ENCODE measurements at places on chromosomes 5 and 9.
A peak's percentile ranks its signal among the peaks of the same experiment; 100 is the strongest.

DNA sequence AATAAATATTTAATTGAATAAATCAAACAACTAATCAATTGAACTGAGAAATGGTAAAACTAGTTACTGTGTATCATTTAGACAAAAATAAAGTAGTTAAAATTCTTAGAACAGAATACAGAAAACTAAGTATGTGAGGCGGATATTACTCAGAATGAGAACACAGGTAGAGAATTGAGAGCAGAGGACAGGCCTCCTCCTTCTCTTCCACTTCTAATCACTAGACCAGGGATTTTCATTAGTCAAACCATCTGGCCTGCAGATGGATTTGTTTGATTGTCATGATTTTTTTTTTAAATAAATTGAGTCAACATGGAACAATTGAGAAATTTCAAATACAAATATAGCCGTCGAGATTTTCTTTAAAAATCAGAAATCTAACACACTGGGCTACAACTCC lies 198.6 kb upstream of the HMHB1 start:
- H3K27ac ChIP-seq = no peak overlapping the region
- DNase-seq = no peak
- H3K4me3 ChIP-seq = no peak overlapping the region
- no peaks in the 10 kb centered on the region for H3K36me3 ChIP-seq

GRCh38 chr5:25027061-25027460 lies 382.3 kb upstream of the CDH10 start:
- H3K36me3 ChIP-seq = no peaks in the 10 kb centered on the region
- DNase-seq = no peak
- H3K4me3 ChIP-seq = no peak overlapping the region
- no peak overlapping the region for H3K27ac ChIP-seq
- H3K27me3 ChIP-seq = no peaks in the 10 kb centered on the region

DNA sequence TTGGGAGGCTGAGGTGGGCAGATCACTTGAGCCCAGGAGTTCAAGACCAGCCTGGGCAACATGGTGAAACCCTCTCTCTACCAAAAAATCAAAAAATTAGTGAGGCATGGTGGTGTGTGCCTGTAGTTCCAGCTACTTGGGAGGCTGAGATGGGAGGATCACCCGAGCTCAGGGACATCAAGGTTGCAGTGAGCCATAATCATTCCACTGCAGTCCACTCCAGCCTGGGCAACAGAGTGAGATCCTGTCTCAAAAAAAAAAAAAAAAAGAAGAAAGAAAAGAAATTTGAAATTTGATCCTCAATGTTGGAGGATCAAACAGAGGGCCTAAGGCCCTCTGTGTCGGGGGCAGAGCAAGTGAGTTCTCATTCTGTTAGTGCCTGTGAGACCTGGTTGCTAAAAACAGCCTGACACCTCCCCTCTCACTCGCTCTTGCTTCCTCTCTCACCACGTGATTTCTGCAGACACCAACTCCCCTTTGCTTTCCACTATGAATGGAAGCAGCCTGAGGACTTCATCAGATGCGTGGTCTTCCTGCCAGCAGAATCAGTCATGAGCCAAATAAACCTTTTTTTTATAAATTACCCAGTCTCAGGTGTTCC lies 8.4 kb upstream of the GOLPH3 start:
- no peaks in the 10 kb centered on the region for H3K27me3 ChIP-seq
- no peaks in the 10 kb centered on the region for H3K36me3 ChIP-seq
- no peak for DNase-seq
- H3K27ac ChIP-seq = no peak overlapping the region

DNA sequence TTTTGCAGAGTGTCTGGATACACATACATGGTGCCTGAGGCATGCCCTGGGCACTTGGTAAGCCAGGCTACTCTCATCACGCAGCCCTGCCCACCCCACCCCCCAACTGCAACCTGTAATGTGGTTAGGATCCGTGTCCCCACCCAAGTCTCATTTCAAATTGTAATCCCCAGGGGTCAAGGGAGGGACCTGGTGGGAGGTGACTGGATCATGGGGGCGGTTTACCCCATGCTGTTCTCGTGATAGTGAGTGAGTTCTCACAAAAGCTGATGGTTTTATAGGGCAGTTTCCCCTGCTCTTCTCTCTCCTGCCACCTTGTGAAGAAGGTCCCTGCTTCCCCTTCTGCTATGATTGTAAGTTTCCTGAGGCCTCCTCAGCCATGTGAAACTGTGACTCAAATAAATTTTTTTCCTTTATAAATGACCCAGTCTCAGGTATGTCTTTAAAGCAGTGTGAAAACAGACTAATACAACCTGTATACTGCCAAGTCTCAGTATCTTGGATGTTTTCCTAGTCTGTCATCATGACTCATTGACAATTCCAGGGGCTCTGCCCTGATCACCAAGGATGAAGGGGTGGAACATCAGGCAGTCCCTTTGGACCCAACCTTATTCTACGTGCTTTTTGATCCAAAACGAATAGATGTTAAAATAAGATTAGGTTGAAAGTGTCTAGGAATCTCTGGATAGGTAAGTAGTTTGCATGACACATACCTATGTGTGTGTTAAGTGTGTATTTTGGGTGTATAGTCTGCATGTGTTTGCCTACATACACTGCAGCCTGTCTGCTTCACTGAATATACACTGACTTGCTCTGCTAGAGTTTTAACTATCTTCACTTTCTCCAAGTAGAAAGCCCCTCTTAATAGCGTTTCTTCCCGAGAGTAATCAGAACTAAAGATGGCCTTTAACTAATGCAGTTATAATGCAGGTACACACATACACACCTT lies 293.8 kb downstream of the SLIT3 start:
- H3K36me3 ChIP-seq = no peaks in the 10 kb centered on the region
- no peak overlapping the region for H3K27ac ChIP-seq
- no peak overlapping the region for H3K4me3 ChIP-seq
- DNase-seq = no peak
- no peaks in the 10 kb centered on the region for H3K4me1 ChIP-seq

GRCh38 chr9:136141682-136142413 lies 23.2 kb upstream of the TMEM250 start:
- no peaks in the 10 kb centered on the region for H3K27me3 ChIP-seq
- H3K4me1 ChIP-seq = no peaks in the 10 kb centered on the region
- H3K4me3 ChIP-seq = no peak overlapping the region
- no peak overlapping the region for H3K27ac ChIP-seq

- H3K27ac ChIP-seq = no peak overlapping the region
- no peaks in the 10 kb centered on the region for H3K4me1 ChIP-seq
- DNase-seq = no peak
- H3K36me3 ChIP-seq = no peaks in the 10 kb centered on the region
These were observed 19.8 kb downstream of the WDR36 start for GRCh38 chr5:111111956-111112355.

DNA sequence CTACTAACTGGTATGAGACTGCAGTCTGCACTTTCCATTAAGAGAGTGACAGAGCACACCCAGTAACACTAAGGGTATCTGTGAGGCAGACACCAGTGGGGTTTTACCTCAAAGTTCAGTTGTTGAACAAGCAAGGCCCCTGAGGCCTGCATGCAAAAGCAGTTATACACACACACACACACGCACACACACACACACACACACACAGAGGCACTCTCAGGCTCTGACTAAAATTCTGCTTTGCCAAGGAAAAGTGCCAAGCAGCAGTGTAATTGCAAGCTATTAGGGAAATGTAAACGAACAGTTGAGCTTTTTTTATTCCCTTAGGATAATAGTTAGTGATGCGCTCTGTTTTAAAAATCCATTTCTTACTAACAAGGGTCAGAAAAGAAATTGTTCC lies 377.1 kb downstream of the SPOCK1 start:
- H3K4me3 ChIP-seq = no peak overlapping the region
- DNase-seq = no peak
- no peaks in the 10 kb centered on the region for H3K36me3 ChIP-seq
- no peak overlapping the region for H3K27ac ChIP-seq
- no peaks in the 10 kb centered on the region for H3K4me1 ChIP-seq
- H3K27me3 ChIP-seq = no peaks in the 10 kb centered on the region

GRCh38 chr5:172820046-172820767 lies 13.8 kb upstream of the ERGIC1 start:
- no peaks in the 10 kb centered on the region for H3K27me3 ChIP-seq
- H3K4me3 ChIP-seq = no peak overlapping the region
- H3K4me1 ChIP-seq = peaks cover 4% of the 10 kb centered on the region
- no peaks in the 10 kb centered on the region for H3K36me3 ChIP-seq
- peak; percentile 75 for DNase-seq

DNA sequence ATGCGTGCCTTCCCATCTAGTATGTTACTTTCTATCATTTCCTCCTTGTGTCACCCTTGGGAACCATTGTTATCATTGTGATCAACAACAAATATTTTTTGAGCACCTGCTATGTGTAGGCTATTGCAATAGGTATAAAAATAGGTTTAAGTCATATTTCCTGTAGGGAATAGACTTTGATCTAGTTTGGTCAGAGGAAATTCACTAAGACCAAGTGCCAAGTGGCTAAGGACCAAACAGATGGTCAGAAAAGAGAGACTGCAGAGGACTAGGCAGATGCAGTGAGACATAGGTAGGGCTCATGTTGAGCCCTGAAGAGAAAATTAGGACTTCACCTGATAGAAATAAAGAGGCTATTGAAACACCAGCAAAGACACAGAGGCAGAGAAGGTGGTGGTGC lies 430.0 kb upstream of the ADAMTSL1 start:
- H3K27me3 ChIP-seq = no peaks in the 10 kb centered on the region
- DNase-seq = no peak
- no peak overlapping the region for H3K27ac ChIP-seq
- no peaks in the 10 kb centered on the region for H3K4me1 ChIP-seq

- no peak for DNase-seq
- H3K27ac ChIP-seq = no peak overlapping the region
- H3K36me3 ChIP-seq = no peaks in the 10 kb centered on the region
- H3K4me1 ChIP-seq = no peaks in the 10 kb centered on the region
These were observed 700.7 kb upstream of the GRAMD2B start for GRCh38 chr5:125722550-125722949.

DNA sequence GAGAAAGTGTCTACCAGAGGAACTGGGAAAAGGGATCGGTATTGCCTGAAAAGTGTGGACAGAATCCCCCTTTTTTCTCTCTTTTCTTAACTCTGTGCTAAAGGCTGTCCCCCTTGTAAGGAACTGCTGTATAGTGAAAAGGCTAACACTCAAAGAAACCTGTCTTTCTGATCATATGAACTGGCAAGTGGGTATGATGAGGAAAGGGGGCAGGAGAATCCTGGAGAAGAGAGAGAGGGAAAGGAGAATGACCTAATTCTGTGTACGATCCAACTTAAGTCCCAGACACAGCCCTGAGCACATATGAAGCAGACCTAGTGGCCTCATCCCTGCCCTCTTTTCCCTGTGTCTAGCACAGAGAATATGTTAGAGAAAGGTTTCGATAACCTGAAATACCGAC lies 967 bp downstream of the ANKRD31 start:
- H3K27ac ChIP-seq = no peak overlapping the region
- H3K36me3 ChIP-seq = no peaks in the 10 kb centered on the region
- H3K4me3 ChIP-seq = no peak overlapping the region
- no peaks in the 10 kb centered on the region for H3K4me1 ChIP-seq

DNA sequence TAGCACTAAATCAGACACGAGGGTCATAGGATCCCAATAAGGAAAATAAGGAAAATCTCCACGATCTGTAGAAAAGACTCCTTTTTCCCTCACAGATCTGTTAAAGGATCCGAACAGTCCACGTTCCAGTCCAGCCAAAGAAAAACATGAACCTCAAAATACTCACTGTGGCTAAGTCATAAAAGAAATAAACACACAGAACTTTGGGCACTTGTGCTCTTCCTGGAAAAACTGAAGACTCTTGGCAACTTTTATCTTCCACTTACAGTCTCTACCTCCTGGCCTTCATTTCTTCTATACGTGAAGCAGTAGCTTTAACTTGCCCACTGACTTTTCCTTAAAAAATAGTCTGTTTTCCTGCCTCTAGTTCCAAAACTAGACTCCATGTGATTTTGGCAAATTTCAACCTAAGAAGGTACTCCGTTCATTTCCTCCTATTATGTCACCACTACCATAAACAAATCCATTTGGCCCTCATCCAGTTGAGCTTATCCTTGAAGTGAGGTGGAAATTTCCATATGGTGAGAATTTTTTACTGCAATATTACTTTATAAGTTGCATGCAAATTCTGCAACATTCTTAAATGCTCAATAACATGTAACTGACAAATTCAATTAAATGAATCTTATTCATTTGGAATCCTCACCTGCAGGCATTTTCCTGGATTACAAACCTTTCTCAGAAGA lies 5.3 kb upstream of the LHFPL2 start:
- H3K27me3 ChIP-seq = no peaks in the 10 kb centered on the region
- no peaks in the 10 kb centered on the region for H3K36me3 ChIP-seq
- peaks cover 5% of the 10 kb centered on the region for H3K4me1 ChIP-seq
- no peak overlapping the region for H3K27ac ChIP-seq
- peak; percentile 38 for DNase-seq

DNA sequence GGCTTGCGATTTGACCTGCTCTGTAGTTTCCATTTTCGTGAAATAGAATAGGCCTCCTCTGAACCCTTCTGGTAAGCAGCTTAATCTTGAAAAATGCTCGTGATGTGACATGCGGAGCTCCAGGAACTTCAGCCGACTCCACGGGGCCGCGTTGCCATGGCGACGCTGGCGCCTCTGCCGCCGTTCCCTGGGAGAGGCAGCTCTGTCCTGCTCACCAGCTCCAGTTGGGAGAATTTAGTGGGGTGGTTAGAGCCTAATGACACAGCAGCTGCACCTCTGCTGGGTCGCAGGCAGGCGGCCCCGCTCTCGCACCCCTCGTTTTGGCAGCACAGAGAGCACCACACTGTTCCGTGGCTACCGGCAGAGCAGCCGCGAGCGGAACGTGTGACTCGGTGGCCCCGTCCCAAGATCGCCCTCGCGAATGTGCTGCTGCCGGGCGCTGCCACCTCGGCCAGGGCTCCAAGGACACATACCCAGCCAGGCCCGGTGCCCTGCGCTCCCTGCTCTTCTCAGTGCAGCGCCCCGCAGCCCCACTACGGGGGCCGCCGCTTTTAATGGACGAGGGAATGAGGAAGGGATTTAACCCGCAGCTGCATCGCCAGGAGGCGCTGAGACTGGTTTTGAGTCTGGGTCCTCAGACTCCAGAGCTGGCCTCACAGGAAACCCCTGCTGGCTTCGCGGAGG lies 131.2 kb upstream of the LMX1B start:
- H3K4me1 ChIP-seq = no peaks in the 10 kb centered on the region
- no peak overlapping the region for H3K27ac ChIP-seq
- H3K4me3 ChIP-seq = no peak overlapping the region
- no peak for DNase-seq
- no peaks in the 10 kb centered on the region for H3K36me3 ChIP-seq

- no peak for DNase-seq
- H3K4me1 ChIP-seq = no peaks in the 10 kb centered on the region
- no peak overlapping the region for H3K27ac ChIP-seq
- peaks cover 3% of the 10 kb centered on the region for H3K36me3 ChIP-seq
- no peak overlapping the region for H3K4me3 ChIP-seq
- H3K27me3 ChIP-seq = no peaks in the 10 kb centered on the region
These were observed 61.4 kb downstream of the FAM78A start for GRCh38 chr9:131214876-131215275.

GRCh38 chr5:58786035-58786434 lies 203.2 kb downstream of the RAB3C start:
- H3K4me1 ChIP-seq = no peaks in the 10 kb centered on the region
- H3K27ac ChIP-seq = no peak overlapping the region
- H3K27me3 ChIP-seq = peaks cover 4% of the 10 kb centered on the region
- no peak for DNase-seq
- H3K4me3 ChIP-seq = no peak overlapping the region

GRCh38 chr5:79702606-79703380 lies 13.2 kb downstream of the CMYA5 start:
- no peaks in the 10 kb centered on the region for H3K36me3 ChIP-seq
- H3K4me1 ChIP-seq = no peaks in the 10 kb centered on the region
- DNase-seq = peak; percentile 25

GRCh38 chr5:179228341-179229121 lies 116.7 kb downstream of the ADAMTS2 start:
- DNase-seq = no peak
- H3K4me1 ChIP-seq = no peaks in the 10 kb centered on the region
- H3K27me3 ChIP-seq = no peaks in the 10 kb centered on the region

All from small intestine (tissue), 16 donors.